ENCODE measurements at places on chromosomes 7 and 10.

DNA sequence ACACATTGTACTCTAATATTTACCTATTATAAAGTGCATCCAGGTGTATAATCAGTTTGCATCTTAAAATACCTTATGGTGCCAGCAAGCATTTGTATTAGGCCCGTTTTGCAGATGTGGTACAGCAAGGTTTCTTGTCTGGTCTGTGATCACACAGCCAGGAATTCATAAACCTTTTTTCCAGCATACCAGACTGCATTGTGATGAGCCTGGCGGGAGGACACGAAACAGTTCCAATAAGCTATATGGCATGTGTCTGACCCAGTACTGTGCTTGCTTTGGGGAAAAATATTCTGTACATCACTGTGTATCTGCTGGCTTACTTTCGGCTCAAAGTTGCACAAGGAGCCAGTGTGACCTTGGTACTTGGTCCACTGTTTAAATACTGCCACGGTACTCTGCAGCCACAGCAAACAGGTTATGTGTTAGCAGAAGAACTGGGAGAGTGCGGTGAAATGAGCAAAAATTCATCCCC lies 36.3 kb downstream of the CHN2 start:
- peak; percentile 61 for DNase-seq

- no peak for DNase-seq
These were observed 6.5 kb downstream of the ARHGAP22 start for GRCh38 chr10:48598243-48598935.

DNA sequence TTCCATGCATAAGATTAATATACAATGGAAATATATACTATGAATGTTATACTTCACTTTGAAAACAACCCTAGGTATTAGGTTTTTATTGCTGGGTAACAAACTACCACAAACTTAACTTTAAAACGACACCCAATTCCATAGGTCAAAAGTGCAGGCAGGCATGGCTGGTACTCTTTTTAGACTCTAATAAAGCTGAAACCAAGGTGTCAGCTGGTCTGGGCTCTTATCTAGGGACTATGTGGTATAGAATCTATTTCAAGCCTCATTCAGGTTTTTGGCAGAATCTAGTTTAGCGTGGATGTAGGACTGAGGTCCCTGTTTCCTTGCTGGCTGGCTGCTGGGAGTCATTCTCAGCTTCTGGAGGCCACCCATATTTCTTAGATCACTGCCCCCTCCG lies 65.0 kb upstream of the TMEM168 start:
- DNase-seq = no peak

- no peak for DNase-seq
These were observed 37.8 kb downstream of the RSU1 start for GRCh38 chr10:16779384-16779915.

- DNase-seq = no peak
These were observed 113.0 kb downstream of the FOXP2 start for GRCh38 chr7:114527589-114527988.

GRCh38 chr7:129315960-129316359 lies 91.1 kb downstream of the AHCYL2 start:
- no peak for DNase-seq

DNA sequence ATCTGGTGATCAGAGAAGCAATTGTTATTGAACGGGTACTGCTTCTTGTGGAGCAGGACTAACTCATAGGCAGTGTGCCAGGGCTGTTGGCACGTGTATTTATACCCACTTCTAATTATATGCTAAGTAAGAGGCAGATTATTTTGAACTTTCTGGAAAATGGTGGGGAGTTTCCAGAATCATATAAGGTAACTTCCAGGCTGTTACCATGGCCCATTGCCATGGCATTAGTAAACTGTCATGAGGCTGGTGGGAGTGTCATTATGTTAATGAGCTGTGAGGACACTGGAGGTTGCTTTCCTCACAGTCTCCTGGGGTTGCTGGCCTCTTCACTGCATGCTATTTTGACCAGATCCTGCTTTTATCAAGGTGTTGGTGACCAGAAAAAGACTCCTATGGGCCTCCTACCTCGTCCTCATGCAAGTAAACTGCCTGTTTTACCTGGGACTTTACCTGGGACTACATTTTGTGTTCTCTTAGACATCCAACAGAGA lies 122.6 kb downstream of the KCND2 start:
- DNase-seq = no peak

GRCh38 chr10:98308669-98309365 lies 40.8 kb upstream of the LOXL4 start:
- DNase-seq = no peak

DNA sequence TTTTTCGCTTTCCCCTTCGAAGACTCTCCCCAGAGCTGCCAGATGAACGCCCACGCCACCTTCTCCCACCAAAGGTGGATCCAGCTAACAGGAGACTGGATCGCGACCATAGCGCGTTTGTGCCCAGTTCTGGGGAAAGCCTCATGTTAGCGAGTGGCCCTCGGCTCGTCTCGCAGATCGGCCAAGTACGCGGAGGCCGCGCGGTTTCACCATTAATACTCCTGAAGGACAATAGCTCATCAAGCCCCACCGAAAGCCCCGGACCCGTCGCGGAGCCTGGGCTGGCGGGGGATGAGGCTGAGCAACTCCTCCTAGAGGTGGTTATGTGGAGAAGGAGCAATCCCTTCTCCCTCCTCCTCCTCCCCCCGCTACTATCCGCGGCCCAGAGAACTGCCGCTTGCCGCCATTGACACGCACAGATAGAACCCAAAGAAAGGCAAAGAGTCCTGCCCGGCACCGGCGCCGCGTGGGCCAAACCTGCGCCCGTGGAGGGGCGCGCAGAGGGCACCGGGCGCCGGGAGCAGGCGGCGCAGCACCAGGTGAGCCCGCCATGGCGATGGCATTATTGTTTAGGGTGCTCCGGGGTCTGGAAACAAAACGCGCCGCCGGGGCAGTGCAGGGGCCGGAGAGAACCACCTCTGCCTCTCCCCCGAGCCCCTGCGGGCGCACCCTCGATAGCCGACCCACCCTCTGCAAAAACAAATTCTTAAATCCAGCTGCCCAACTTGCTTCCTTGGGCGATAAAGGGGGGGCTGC lies at the start of gene MACROH2A2:
Gene MACROH2A2, plus strand, starts transcription at position 385 of the 756 bp plus-strand sequence. CDS start 22,813 bp downstream, outside the sequence.
- DNase-seq = peak; percentile 64

- DNase-seq = no peak
These were observed 48.0 kb downstream of the MALRD1 start for GRCh38 chr10:19096501-19097073.

GRCh38 chr10:131818510-131819234 lies 82.1 kb upstream of the PPP2R2D start:
- DNase-seq = no peak

- DNase-seq = no peak
These were observed 452.2 kb upstream of the SORCS1 start for GRCh38 chr10:107616463-107617410.

DNA sequence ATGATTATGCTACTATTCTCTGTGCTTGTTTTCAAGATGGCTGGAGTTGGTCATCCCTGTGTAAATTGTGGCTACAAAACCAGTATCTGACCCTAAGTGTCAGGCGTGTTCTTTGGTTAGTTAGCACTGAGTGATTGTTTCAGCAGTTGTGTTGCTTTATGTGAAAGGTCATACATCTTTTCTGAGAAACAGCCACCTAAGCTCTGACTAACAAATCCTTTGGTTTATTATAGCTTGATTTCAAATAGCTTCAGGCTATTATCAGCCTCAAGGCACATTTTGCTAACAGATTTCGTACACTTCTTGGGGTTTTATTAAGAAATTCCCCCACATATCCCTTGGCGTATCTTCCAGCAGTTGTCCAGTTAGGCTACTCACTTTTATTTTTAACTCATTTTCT lies 4.8 kb upstream of the ADRB1 start:
- DNase-seq = no peak

GRCh38 chr10:112755446-112756234 lies 194.4 kb upstream of the TCF7L2 start:
- peak; percentile 40 for DNase-seq

- DNase-seq = no peak
These were observed 71.3 kb downstream of the KCND2 start for GRCh38 chr7:120344276-120344675.

- no peak for DNase-seq
These were observed 235.4 kb downstream of the TRIL start for GRCh38 chr7:28722684-28723083.

DNA sequence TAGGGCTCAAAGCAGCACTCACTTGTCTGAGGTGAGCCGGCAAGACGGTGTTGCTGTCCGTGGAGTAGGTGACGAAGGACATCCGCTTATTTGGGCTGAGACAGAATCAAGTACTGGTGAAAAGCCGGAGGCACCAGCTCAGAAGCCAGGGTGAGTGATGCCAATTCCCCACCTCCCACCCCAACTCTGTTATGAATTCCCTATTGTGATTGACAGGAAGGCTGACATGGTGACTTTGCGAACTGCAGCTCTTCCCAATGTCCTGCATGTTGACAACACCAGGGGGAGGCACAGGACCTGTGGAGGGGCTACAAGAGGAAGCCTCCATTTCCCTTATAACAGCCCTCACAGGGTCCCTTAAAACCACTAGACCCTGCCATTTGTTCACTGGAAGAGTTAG lies 52.3 kb upstream of the MSMB start:
- no peak for DNase-seq

- no peak for DNase-seq
These were observed 127.5 kb downstream of the SNX10 start for GRCh38 chr7:26419198-26419597.

DNA sequence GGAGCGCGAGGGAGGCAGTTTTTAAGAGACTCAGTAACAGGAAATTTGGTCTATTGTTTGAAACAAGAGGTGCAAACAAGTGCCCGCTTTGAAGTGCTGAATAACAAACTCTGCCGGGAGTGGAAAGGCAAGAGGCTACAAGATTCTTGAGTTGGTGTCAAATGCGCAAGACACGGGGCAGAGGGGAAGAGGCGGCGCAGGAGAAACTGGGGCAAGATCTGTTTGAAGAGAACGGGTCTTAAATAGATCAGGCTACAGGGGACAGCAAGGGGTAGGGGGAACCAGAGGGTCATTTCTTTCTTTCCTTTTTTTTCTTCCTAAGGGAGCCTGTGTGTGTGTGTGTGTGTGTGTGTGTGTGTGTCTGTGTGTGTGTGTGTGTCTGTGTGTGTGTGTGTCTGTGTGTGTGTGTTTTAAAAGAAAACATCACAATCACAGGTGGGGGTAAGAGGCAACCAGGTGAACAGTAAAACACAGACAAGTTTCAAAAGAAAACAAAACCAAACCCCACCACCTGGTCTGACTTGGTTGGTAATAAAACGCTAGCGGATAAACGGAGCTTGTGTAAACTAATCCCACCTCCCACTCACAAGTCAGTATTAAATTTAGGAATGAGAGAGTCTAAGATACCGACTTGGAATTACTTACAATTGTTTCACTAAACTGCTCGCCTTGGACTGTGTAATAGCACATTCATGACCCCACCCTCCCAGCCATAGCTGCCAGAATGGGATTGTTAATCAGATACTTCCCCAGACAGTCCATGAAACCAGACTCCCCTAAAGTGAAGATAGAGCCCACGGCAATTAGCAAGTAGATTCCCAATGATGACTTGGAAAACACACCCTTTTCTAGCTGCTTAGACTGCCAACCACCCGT lies 13.1 kb upstream of the CUX1 start:
- no peak for DNase-seq

DNA sequence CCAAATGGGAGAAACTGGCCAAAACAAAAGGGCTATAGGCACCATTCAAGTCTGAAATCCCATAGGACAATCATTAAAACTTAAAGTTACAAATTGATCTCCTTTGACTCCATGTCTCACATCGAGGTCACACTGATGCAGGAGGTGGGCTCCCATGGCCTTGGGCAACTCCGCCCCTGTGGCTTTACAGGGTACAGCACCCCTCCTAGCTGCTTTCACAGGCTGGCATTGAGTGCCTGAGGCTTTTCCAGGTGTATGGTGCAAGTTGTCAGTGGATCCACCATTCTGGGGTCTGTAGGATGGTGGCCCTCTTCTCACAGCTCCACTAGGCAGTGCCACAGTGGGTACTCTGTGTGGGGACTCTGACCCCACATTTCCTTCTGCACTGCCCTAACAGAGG lies 662.1 kb downstream of the XPNPEP1 start:
- no peak for DNase-seq

GRCh38 chr7:52340067-52340466 lies 695.4 kb upstream of the POM121L12 start:
- no peak for DNase-seq

DNA sequence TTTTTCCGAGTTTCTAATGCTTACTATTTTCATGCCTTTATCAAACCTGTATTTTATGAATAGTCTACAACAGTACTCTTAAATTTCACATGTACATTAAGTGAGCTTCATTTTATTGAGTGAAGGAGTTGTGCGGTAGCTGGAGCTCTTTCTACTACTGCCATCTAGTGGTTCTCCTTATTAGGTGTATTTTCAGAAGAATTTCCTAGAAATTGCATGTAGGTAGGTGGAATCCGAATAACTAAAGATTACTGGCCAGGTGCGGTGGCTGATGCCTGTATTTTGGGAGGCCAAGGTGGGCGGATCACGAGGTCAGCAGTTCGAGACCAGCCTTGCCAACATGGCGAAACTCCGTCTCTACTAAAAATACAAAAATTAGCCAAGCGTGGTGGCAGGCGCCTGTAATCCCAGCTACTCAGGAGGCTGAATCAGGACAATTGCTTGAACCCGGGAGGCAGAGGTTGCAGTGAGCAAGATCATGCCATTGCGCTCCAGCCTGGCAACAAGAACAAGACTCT lies 38.3 kb downstream of the LRRC72 start:
- DNase-seq = peak; percentile 46

- peak; percentile 30 for DNase-seq
These were observed 5.3 kb upstream of the C1GALT1 start for GRCh38 chr7:7177044-7177517.

DNA sequence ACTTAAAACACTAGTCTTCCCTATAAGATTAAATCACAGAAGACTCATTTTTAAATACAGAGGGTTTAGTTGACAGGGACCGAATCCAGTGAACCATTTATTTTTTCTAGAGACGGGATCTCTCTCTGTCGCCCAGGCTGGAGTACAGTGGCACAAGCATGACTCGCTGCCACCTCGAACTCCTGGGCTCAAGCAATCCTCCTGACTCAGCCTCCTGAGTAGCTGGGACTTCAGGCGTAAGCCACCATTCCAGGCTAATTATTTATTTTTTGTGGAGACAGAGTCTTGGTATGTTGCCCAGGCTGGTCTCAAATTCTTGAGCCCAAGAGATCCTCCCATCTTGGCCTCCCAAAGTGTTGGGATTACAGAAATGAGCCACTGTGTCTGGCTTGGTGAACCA lies 20.9 kb upstream of the LYZL1 start:
- no peak for DNase-seq

- no peak for DNase-seq
These were observed 77.9 kb downstream of the HECTD2 start for GRCh38 chr10:91487911-91488582.

DNA sequence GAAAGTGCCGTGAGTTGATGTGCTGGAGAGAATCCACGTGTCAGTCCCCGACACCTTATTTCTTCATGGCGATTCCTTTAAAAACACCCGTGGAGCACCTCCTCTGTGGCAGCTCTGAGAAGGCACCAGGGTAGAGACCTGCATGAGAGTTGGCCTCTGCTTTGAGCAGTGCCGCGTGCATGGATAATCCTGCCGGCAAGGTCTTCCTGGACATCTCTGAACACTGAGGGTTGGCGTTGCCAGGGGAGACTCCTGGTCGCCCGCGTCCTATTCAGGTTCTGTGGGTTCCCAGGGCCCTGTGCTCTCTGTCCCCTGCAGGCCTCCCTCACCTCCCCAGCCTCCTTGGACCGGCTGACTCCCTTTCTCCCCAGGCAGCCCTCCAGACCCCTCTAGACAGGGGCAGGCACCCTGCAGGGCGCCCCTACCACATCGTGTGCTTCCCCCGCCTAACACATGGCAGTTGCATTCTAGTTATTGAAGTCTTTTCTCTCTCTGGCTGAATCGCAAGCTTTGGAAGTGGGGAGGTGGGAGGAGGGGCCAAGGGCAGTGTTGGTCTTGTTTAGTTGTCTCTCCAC lies 95.6 kb downstream of the MKI67 start:
- no peak for DNase-seq
